Activated naive CD8-positive, alpha-beta T cell treated with anti-CD3 and anti-CD28 coated beads for 36 hours (primary cell): ENCODE measurements at places on chromosomes 5 and 9. TPM values are rescaled to one million over a fixed set of nuclear protein-coding genes. Genes with fewer than 3 reads are reported as not detected.

The C7 gene
- total RNA-seq: not detected

The IL3 gene
- total RNA-seq: 0.20 TPM

The RLN2 gene
- 2.8 TPM for total RNA-seq

The RASEF gene
- not detected for total RNA-seq

The FCHO2 gene
- 0.16 TPM for total RNA-seq

The ZMAT2 gene
- total RNA-seq: 64.8 TPM

The SPINK5 gene
- total RNA-seq: not detected

The HEMGN gene
- total RNA-seq: 2.6 TPM

The SLC28A3 gene
- 0.41 TPM for total RNA-seq

The ENTPD2 gene
- total RNA-seq: not detected

The ANXA1 gene
- total RNA-seq: 35.1 TPM

The C5orf58 gene
- not detected for total RNA-seq

The NUDT12 gene
- 5.3 TPM for total RNA-seq

The RNF183 gene
- total RNA-seq: not detected

The SEMA6A gene
- not detected for total RNA-seq

The RECK gene
- total RNA-seq: 5.2 TPM

The CCDC192 gene
- not detected for total RNA-seq

The PDGFRB gene
- total RNA-seq: 1.1 TPM

The FAM120A gene
- total RNA-seq: 121 TPM

The DPYSL3 gene
- 0.28 TPM for total RNA-seq

The GMCL2 gene
- not detected for total RNA-seq

The OR1J2 gene
- not detected for total RNA-seq

The PCSK5 gene
- 5.3 TPM for total RNA-seq

The SERINC5 gene
- 22.0 TPM for total RNA-seq

The PCDHB9 gene
- total RNA-seq: not detected

The CYSRT1 gene
- total RNA-seq: 0.32 TPM

The NTRK2 gene
- 0.02 TPM for total RNA-seq

The FCN2 gene
- total RNA-seq: not detected

The PCDHGB2 gene
- total RNA-seq: not detected

The TXNDC8 gene
- total RNA-seq: not detected

The DOCK8 gene
- total RNA-seq: 132 TPM

The CDH10 gene
- total RNA-seq: not detected

The ZFP2 gene
- total RNA-seq: 0.37 TPM

The PCDHGA12 gene
- not detected for total RNA-seq

The BHMT2 gene
- total RNA-seq: not detected

The PHYHD1 gene
- total RNA-seq: 0.49 TPM

The CENPH gene
- total RNA-seq: 84.9 TPM

The KLF4 gene
- total RNA-seq: 0.62 TPM

The MVB12B gene
- total RNA-seq: 7.9 TPM

The GABRP gene
- total RNA-seq: not detected

The APBA1 gene
- 0.23 TPM for total RNA-seq

The OR1N2 gene
- total RNA-seq: not detected

The TRIM14 gene
- total RNA-seq: 45.2 TPM

The ZFP62 gene
- total RNA-seq: 23.7 TPM

The PCDH12 gene
- total RNA-seq: 1.5 TPM

The PPP3R2 gene
- total RNA-seq: not detected

The SPINK13 gene
- not detected for total RNA-seq

The MCTP1 gene
- total RNA-seq: 1.1 TPM

The CMYA5 gene
- 0.29 TPM for total RNA-seq

The CDH9 gene
- total RNA-seq: not detected

The ADAMTS13 gene
- 1.0 TPM for total RNA-seq

The TARS1 gene
- total RNA-seq: 290 TPM

The CCDC171 gene
- total RNA-seq: 2.4 TPM
